ENCODE measurements at places on chromosomes 12 and 14. TPM values are rescaled to one million over a fixed set of nuclear protein-coding genes. Genes with fewer than 3 reads are reported as not detected.

Gene APOF
- total RNA-seq: not detected

Gene ENDOU
- total RNA-seq: not detected

Gene LMO3
- 54.3 TPM for total RNA-seq

Gene CLEC7A
- total RNA-seq: not detected

Gene CCDC177
- 8.6 TPM for total RNA-seq

- DNase-seq: no peak
These were observed 60.2 kb downstream of the PRKCH start for GRCh38 chr14:61381553-61381952.

DNA sequence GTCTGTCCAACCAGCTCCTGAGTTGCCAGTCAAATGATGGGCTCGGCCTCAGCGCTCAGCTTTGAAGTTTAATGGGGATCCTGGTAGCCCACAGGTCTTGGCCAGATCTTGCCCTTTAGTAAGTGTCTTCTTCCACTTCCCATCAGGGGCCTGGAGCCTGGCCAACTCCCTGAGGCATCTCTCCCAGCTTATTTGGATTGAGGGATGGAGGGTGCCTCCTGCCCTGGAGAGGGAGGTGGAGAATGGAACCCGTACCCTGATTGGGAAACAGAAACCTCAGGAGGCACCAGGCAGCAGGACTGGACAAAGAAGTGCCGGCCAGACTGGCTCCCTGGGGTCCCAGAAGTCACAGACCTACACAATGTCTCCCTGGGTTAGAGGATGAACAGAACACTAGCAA lies 40.5 kb upstream of the LTBP2 start:
- DNase-seq: no peak

DNA sequence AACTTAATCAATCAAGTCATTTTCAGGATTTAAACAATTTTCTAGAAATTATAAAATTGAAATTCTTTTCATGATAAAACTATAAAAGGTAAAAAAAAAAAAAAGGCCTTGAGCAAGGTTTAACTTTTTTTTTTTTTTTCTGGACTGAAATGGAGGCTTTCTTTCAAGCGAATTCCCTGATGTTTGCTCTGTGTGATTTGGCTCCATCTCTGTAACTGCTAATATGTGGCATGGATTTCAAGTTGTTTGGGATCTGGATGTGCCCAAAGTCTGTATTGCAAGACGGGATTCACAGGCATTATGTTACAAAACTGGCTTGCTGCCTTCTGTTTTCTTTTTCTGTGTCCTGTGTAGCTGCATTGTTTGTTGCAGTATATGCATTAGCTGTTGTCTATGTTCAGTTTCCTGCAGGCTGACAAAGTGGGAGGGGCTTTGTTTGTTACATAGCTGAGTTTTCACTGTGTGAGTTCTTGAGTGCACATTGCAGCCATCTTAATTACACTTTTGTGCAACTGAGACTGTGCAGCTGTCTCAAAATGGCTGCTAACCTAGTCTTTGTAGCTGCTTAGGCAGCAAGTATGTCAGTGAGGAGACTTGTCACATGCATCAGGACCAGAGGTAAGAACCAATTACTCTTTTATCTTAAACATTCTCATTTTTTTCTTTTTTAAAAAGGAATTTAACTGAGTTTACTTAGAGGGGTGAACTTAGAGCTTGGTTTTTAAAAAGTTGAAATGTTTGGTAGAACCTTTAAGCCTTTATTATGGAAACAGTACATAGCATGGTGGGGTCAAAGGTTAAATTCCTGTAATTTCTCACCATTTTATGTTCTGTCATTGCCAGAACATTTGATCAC lies 19.5 kb downstream of the ATF7IP start:
- peak; percentile 90 for DNase-seq

GRCh38 chr14:39469094-39469710 lies 37.0 kb upstream of the FBXO33 start:
- DNase-seq: peak; percentile 28

DNA sequence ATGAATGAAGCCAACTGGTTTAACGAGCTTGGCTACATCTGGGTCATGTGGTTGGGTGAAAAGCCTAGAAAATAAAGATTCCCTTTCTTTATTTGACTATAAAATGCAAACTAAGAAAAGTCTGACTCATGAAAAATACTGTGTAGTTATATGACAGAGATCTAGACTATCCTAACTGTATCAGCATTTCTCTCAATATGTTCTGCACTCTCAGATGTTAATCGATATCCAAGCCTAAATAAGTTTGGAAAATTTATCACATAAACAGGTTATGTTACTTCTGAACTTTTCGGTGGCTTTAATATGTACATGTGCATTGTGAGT lies 133.1 kb downstream of the DAAM1 start:
- no peak for DNase-seq

DNA sequence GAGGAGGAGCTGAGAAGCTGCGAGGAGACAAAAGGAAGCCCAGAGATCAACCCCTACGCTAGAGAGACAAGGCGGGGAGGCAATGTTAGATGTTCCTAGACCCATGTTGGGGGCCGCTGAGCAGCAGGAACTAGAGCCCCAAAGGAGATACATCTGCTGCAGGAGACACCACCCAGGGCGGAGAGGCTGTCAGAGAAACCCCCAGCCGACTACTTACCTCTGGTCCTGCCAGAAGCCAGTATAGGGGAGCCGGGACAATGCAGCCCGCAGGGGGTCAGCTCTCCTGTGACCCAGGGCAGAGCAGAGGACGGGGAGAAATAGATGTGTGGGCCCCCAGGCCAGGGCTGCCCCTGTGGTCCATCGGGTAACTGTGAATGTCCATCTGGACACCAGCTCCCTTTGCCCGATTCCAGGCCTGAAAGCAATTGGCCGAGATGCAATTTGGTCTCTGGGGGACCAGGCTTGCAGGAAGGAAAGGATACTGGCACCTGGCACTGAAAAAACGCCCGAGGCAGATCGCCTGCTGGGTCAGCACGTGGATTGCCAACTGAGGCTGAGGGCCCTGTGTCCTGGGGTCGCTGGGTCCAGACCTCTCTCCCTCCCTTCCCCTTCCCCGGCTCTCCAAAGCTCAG lies 34.9 kb downstream of the SYNE3 start:
- no peak for DNase-seq

GRCh38 chr12:54047160-54047963 lies 6.3 kb upstream of the HOXC4 start:
- DNase-seq: peak; percentile 63

Measured in neural progenitor cell (in vitro differentiated cells).